ENCODE measurements at places on chromosomes 6 and 20.

DNA sequence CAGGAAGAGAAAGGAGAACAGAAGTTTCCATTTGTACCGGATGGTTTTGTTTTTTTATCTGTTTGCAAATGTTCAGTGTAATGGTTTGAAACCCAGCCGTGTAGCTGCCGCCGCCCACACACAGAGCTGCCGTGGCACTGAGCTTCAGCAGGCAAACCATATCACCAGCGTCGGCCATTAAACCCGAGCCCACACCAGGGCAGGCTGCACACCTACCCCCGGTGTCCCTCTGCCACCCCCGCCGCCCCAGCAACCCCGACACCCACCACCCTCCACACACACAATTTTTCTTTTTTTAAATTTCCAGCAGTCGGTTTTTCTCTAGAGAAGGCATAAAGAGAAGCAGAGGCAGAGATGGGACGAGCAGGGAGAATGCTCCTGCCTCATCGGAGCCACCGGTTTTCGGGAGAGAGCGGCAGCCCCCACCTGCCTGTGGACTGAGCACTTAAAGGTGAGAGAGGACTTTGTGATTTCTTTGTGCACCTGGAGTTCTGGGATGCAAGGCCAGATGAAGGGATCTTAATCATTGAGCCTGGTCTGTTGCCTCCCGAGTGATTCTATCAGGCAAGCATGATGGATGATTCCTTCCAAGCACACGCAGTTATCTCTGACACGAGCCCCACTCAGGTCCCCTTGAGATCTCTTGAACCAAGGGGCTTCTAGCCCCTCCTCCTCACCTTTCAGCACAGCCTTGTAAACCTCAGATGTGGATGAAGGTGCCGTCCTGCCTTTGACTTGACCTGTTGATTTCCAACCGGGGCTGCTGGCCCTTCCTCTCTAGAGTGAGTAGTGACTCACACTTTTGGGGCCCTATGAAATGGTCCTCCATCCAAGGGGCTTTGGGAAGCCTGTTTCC, 17.5 kb upstream of the ZNF831 start:
- no peak for DNase-seq

DNA sequence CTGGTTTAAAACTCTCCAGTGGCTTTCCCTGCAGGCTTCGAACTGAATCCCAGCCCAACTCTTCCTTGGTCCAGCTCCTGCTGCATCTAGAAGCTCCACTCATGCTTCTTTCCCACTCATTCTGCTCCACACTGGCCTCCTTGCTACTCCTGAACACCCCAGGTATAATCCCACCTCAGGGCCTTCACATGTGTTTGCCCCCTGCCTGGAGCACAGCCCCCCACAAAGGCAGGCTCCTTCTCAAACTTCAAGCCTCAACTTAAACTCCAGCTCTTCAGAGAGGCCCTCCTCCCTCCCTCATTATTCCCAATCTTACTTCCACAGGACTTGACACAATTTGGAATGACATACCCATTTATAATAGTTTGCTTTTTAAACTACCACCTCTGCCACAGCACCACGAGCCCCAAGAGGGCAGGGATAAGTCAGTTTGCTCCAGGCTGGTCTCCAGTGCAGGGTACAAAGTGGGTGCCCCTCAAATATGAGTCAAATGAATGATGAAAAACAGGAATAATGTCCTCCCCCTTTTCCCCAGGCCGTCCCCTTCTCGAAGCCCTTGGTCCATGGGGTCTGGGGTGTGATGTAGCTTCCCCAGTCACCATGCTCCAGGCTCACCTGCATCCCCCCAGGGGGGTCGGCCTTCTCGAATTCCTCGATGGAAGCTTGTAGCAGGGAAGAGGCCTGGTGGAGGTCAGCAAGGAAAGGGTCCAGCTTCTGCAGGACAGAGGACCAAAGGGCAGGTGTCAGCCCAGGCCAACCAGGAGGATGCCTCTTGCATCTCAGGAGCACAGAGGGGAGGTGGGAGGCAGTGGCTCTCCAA, 37.4 kb downstream of the KIAA1755 start:
- DNase-seq = no peak

GRCh38 chr6:112384511-112384910, 37.4 kb downstream of the RFPL4B start:
- no peak for DNase-seq

GRCh38 chr20:47297746-47298145, 58.8 kb downstream of the ZMYND8 start:
- DNase-seq = no peak

DNA sequence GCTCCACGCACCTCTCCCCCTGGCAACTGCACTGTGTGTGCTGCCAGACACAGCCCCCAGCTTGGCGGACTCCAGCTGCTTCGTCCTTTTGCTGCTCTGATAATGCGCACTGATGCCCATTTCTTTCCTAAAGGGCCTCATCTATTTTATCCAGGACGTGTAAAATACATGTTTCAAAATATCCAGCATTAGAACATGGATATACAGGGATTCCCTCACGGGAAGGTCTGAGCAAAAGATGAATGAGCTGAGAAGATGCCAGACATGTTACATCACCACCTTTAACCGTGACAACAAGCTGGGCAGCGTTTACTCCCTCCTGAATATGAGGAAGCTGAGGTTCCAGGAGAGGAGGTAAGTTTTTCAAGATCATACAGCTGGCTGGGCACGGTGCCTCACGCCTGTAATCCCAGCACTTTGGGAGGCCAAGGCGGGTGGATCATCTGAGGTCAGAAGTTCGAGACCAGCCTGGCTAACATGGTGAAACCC, 32.8 kb downstream of the TNXB start:
- DNase-seq = no peak

DNA sequence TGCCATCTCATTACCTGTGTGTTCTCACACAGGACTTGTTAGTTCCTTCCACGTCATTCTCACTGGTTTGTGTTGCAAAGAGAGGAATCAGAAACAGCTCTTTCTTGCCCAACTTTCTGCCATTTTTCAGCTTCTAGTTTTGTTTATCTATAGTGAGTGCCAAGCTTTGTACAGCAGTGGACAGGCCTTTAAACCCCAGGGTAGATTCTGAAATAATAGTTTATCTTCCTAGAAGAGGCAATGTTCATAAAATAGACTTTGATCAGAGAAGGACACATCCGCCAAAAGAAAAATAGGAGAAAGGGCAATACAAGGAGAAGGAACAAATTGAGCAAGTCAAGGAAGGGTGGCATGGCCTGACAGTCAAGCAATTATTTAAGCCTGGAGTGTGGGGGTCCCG, 17.7 kb upstream of the TMEM30A start:
- DNase-seq = no peak

DNA sequence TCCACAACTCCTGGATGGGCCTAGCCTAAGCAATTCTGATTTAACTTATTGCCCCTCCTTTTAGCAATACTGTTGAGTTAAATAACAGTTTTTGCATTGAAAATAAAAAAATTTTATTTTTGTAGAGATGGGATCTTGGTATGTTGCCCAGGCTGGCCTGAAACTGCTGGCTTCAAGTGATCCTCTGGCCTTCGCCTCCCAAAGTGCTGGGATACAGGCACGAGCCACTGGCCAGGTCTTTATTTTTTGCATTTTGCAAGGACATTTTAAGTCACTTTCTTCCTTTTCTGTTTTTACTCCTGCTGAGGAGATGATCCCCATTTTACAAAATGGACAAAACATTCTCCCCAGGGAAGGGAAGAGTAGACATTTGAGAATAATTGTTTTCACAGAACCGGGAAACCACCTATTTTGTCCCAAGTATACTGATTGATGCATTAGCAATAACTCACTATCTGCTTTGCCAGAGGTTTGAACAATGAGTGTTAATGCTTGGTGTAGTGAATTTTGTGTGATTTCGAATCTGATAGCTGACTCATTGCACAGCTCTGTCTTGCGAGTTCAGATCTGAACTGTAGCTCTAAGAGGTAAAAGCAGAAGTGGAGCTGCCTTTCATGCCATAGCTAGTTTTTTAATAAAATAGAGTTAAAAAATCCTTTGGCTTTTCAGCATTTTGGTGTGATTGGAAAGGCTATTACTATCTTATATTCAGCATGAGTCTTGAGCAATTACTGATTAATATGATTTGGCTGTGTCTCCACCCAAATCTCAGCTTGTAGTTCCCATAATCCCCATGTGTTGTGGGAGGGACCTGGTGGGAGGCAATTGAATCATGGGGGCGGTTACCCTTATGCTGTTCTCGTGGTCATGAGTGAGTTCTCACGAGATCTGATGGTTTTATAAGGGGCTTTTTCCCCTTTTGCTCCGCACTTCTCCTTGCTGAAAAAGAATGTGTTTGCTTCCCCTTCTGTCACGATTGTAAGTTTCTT, 20.9 kb downstream of the IGF2R start:
- DNase-seq = no peak

DNA sequence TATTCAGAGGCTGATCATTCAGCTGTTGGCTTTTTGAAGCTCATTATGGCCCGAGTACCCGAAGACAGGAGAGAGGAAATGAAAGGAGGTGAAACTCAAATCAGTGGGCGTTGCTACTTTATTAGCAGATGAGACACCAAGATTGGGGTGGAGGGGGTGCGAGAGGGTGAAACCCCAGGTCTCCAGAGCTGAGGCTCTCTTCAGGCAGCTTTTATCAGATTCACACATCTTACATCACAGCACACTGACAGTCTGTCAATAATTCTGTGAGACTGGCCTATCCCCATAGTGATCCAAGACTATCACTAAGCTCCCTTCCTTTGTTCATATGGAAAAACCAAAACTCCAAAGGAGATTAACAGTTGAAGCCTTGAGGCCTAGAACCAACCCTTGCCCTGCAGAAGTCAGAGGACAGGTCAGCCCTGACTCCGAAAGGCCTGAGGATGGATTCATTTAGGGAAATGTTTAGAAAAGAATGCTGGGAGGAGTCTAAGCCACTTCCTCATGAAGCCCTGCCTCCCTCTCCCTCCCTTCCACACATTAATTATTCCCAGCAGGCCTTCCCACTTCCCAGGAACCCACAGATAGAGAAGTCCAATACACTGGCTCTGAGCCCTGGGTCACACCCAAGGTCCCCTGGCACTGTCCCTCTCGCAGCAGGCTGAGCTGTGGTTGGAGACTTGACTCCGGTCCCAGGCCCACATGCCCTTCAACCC, 23.2 kb downstream of the TRERF1 start:
- peak; percentile 27 for DNase-seq

- DNase-seq = no peak
Observed at GRCh38 chr6:155235087-155235486, 28.7 kb upstream of the CLDN20 start.

DNA sequence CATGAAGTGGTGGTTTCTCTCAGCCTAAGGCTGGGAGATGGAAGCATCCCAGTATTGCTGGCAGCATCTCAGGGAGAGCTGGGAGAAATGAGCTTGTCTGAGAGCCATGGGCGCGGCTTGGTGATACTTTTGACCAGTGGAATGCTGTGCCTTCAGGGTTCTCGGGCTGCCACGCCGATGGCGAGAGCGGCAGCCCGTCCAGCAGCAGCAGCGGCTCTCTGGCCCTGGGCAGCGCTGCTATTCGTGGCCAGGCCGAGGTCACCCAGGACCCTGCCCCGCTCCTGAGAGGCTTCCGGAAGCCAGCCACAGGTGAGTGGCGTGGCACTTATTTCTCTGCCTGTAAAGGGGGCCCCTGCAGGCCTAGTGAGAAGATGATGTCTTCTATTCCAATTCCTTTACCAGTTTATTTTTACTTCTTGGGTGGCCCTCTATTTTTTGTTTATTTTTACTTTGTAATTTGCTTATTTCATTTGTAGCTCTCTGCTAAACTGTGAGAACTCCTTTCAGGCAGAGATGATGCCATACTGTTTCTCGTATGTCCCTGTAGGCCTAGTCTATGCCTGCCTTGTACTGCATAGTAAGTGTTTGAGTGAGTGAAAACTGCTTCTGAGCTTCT, 71.7 kb downstream of the ASXL1 start:
- peak; percentile 7 for DNase-seq

GRCh38 chr6:69819138-69819537, 22.3 kb upstream of the LMBRD1 start:
- DNase-seq = no peak

- DNase-seq = no peak
Observed at GRCh38 chr6:2109796-2110195, 135.6 kb downstream of the GMDS start.

GRCh38 chr6:41370488-41371111, 35.2 kb downstream of the NCR2 start:
- no peak for DNase-seq

- DNase-seq = no peak
Observed at GRCh38 chr20:45959956-45960630, 11.9 kb downstream of the ZNF335 start.

DNA sequence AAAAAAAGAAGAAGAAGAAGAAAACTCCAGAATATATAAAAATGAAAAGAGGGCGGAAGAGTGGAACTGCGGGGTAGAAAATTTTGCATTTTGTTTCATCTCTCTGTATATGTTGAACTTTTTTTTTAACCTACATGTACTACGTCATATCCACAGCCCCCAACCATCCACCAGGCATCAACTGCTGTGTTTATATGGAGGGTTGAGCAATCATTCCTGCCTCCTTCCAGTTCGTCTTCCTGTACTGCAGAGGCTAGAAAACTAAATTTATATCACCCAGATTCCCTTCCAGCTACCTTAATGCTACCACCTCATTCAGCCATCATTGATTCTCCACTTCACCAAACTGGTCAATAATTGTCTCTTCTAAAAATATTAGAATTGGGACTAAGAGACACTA, 9.5 kb upstream of the SIGLEC1 start:
- DNase-seq = no peak

DNA sequence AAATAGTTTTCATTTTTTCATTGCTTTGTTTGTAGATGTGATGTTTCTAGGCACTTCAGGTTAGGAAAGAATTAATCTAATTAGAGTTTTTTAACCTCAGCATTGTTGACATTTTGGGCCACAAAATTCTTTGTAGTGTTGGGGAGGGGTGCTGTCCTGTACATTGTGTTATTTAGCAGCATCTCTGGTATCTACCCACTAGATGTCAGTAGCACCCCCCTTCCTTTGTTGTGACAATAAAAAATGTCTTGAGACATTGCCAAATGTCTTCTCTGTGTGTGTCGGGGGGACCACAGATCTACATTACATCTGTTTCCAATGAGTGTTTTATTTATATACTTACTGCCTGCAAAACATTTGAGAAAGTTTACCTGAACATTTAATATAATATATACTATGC, 45.6 kb downstream of the EYA4 start:
- no peak for DNase-seq

DNA sequence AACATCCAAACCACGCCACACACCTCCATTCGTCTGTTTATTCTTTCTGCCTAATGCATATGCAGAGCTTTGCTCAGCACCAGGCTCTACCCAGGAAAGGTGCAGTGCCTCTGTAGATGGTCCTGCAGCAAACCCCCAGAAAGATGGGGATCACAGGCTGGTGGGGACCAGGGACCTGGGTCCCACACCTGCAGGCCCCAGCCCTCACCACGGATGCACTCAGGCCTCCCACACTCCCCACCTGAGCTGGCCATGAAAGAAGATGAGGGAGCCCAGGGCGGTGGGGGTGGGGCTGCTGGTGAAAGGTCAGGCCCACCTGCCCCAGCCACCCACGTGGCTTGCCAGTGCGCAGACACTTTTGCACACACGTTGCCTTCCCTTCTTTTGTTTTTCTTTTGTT, 217.7 kb downstream of the TAF4 start:
- no peak for DNase-seq

GRCh38 chr6:115712291-115712961, 348.3 kb downstream of the FRK start:
- DNase-seq = no peak
